ENCODE measurements at places on chromosomes 2 and 18.

GRCh38 chr18:57113799-57114420, 33.0 kb upstream of the BOD1L2 start:
- no peak for DNase-seq

DNA sequence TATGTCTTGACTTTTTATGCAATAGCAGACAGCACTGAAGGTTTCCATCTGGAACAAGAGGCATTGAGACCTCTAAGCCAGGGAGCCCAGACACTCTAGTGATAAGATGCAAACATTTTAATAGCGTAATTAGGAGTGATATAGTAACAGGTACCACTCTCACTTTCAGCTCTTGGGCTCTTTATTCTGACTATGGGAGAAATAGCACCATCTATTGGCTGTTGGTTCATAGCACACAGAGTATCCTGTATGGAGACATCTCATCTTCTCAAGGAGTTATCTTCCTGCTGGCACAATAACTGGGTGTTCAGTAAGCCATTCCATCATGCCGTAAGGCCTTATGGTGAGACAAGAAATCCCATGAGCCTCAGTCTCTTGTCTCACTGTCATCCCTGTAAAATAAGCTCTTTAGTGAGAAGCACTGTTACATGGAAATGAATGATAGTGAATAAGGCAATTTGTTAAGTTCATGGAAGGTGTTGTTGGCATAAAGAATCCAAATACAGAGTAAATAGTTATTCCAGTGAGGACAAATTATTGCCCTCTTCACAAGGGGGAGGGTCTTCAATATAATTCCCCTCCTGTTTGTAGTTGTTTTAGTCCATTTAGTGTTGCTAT, 48.3 kb downstream of the THUMPD2 start:
- peak; percentile 11 for DNase-seq

DNA sequence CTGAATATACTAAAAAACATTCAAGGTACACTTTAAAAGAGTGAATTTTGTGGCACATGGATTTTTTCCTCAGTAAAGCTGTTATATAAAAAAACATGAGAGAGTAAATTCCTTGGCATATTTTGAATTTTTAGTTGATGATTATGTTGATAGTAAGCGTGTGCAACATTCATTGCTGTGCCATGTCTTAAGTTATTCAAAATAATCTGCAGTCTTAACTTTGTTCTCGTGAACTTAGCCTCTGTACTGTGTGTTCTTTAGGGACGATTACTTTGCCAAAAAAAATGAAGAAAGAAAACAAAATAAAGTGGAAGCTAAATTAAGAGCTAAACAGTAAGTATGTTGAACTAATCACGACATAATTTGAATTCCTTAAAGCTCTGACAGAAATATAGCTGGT, 9.6 kb downstream of the SSB start:
- DNase-seq: no peak

DNA sequence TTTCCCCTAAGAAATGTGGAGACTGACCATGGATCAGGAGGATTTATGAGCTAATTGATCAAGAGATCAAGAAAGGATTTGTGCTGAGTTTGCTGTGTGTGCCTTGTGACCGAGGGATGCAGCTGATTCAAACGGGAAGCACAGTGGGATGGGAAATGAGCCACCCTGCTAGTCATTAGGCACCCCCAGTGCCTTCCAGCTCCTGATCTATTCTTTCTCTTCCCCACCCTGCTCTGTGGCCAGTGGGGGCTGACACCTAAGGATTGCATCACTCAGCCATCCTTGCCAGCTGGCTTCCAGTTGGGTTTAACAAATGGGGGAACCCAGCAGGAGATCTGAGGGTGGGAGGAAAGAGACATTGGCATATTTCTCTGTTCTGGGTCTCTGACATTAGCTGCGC, 132.2 kb upstream of the CXCR4 start:
- DNase-seq: no peak

GRCh38 chr18:76335859-76336640, 159.0 kb downstream of the ZNF516 start:
- DNase-seq: peak; percentile 7

GRCh38 chr2:126510960-126511359, 145.0 kb upstream of the GYPC start:
- no peak for DNase-seq

- no peak for DNase-seq
Measured at GRCh38 chr18:42475157-42475556, 520.1 kb downstream of the PIK3C3 start.

DNA sequence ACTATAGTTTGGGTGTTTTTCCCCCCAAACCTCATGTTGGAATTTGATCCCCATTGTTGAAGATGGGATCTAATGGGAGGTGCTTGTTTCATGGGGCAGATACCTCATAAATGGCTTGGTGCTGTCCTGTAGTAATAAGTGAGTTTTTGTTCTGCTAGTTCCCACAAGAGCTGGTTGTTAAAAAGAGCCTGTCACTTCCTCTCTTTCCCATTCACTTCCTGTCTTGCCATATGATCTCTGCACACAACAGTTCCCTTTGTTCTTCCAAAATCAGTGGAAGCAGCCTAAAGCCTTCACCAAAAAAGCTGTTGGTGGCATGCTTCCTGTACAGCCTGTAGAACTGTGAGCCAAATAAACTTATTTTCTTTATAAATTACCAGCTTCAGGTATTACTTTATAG, 768.2 kb upstream of the VRK2 start:
- no peak for DNase-seq

DNA sequence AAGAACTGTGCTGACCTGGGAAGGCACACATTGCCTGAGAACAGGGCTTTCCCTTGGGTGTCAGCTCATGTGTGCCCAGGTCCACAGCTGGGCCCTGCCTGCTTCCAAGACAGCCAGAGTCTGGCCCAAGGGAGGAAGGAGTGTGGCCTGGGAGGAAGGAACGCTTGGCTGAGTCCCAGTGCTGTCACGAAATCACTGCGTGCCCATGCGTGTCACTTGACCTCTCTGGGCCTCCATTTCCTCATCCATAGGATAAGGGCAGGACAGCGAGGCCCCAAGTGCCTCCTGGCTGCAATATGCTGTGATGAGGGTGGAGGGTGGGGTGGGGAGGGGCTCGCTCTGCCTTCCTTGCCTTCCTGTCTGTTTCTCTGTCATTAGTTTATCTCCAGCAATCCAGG, 642 bp upstream of the KCNK3 start:
- DNase-seq: no peak

DNA sequence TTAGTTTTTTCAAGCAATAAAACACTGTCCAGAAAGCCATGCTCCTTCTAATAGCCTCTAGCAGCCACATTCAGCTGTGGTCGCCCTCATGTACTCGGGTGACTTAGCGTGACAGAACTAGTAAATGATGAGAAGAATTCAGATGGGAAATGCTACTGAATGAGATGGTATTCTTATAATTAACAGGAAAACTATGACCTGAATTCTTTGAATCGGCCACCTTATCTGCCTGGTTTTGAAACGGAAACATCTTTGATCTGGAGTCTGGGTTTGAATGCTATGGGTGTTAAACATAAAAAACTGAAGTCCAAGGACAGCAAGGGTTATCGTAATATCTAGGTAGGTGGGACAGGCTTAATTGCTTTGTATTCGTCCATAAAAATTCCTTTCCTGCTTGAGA, 138.8 kb upstream of the DNMT3A start:
- no peak for DNase-seq

- no peak for DNase-seq
Measured at GRCh38 chr2:195768431-195768830, 111.4 kb downstream of the SLC39A10 start.

DNA sequence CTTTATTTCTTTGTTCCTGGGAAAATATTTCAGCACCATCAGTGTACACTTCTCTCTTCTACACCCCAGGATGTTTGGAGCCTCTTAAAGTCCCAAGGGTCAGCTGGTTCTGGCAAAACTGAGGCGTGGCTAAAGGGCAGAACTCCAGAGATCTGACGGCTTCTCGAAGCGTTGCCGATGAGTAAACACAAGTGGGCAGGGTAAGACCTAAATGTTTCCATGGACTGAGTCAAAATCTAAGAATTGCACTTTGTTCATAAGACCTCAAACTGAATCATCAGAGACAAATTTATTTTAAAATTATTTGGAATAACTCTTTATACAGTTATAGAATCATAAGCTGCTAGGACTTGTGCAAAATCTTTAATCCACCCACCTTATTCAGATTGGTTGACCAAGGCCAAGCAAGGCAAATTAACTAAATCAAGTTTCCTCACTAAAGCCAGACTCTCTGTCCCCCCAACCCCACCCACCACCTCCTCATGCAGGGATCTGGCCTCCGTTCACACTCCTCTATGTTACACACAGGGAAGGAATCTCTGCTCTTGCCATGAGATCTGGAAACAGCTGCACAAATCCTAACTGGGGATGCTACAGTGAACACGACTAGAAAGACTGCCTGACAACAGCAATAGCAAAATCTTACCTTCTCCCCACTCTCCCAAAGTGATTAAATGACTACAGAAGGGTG, 342.6 kb upstream of the KLHL29 start:
- DNase-seq: no peak

DNA sequence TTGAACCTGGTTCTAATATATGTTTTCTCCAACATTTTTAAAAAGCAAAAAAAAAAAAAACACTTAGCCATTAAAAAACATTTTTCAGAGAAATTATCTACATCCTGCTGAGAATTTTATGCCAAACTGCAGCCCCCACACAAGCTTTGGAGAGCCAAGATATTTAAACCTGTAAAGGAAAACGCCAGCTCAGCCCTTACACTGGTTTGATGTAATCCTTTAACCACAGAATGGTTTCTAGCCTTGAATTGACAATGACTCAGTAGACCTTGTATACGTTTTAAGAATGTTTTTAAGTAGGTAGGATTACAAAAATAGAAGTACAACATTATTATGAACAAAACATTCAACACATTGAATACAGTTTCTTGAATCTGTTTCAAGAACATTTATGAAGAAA, 113.6 kb downstream of the BABAM2 start:
- DNase-seq: no peak

DNA sequence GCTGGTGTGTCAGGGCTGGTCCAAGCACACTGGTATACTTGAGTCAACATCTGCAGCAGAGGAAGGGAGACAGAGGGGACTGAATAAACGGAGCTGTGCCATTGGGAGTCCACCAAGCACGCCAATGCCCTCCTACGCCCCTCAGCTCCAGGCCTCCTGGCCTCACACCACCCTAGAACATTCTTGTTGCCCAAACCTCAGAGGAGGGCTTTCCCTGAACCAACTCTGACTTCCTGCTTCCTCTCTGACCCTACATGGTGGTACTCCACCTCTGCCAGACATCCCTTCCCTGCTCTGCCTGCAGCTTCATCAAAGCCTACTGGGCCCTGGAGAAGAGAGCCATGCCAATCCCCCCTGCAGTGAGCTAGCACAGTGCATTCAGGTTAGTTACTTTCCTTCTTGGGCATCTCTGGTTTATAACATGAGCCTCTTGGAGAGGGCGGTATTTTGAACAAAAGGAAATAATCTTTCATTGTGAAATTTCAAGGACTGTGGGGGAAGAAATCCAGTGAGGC, 54.4 kb downstream of the ZBTB7C start:
- DNase-seq: no peak

GRCh38 chr18:76377359-76377756, 117.7 kb downstream of the ZNF516 start:
- DNase-seq: no peak

DNA sequence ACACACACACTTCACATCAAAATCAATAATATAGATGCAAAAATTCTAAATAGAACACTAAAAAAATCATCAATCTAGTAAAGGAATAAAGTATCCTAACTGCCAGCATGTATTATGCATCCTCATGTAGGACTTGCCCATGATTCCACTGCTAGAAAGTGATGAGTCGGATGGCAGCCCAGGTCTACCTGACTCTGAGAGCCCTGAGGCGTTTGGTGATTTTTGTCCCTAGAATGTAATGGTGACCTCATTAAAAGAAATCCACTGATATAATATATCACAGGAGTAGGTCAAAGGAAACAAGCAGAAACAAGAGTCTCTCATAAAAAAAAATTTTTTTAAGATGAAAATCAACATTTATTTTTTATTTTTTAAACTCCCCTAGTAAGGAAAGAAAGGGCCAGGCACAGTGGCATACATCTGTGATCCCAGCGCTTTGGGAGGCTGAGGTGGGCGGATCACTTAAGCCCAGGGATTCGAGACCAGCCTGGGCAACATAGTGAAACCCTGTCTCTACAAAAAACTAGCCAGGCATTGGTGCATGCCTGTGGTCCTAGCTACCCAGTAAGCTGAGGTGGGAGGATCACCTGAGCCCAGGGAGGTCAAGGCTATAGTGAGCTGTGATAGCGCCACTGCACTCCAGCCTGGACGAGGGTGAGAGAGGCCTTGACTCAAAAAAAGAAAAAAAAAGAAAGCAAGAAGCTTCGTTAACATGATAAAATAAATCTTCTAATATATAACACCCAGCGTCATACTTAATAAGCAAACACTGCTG, 24.4 kb upstream of the ACTG2 start:
- no peak for DNase-seq
